Daoy (cell line): ENCODE measurements at places on chromosomes 3 and 15.

- DNase-seq, result no peak
Observed at GRCh38 chr15:66772604-66773128, 70.6 kb downstream of the SMAD6 start.

- no peak for DNase-seq
Observed at GRCh38 chr3:177306252-177306651, 109.0 kb upstream of the TBL1XR1 start.

- DNase-seq, result no peak
Observed at GRCh38 chr3:108297647-108298046, 1.3 kb downstream of the HHLA2 start.

DNA sequence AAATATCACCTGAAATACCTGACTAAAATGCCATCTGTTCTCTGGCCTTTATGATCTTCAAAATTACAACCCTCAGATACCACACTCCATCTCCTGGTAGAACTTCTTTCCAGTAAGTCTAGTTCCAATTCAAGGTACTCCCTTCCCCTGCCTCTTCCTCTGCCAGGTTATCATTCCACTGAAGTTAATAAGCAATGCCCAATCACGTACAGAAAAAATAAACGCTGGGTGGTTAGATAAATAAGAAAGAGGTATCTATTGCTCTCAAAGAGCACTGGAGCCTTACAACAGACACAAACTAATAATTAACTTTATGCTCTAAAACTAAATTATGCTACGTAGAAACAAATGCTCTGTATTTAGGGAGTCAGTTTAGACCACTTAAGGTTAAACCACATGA lies 112.5 kb downstream of the MYO9A start:
- DNase-seq, result no peak

- DNase-seq, result no peak
Observed at GRCh38 chr15:64478863-64479262, 18.5 kb downstream of the ZNF609 start.

GRCh38 chr3:83230841-83231240 lies 1469.4 kb upstream of the GBE1 start:
- DNase-seq, result no peak

- no peak for DNase-seq
Observed at GRCh38 chr3:177529716-177530335, 332.5 kb upstream of the TBL1XR1 start.

DNA sequence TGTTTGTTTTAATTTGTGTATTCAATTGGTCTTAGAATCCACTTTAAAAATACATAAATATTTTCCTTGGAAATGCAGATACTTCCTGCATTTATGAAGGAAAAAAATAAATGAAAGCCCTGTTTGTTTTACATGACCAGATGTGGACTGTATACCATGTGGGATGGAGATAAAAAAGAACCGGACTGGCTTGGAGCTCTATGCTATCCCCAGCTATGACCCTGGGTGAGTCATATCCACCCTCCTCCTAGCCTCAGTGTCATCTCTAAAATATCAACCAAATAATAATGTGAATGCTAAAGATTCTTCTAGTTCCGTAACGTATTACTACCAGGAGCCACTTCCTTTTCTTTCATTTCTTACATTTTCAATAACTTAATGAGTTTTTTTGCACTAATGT lies 44.5 kb upstream of the PDZRN3 start:
- no peak for DNase-seq

- DNase-seq, result peak; percentile 87
Observed at GRCh38 chr3:187186801-187187421, 10.4 kb upstream of the RTP1 start.

DNA sequence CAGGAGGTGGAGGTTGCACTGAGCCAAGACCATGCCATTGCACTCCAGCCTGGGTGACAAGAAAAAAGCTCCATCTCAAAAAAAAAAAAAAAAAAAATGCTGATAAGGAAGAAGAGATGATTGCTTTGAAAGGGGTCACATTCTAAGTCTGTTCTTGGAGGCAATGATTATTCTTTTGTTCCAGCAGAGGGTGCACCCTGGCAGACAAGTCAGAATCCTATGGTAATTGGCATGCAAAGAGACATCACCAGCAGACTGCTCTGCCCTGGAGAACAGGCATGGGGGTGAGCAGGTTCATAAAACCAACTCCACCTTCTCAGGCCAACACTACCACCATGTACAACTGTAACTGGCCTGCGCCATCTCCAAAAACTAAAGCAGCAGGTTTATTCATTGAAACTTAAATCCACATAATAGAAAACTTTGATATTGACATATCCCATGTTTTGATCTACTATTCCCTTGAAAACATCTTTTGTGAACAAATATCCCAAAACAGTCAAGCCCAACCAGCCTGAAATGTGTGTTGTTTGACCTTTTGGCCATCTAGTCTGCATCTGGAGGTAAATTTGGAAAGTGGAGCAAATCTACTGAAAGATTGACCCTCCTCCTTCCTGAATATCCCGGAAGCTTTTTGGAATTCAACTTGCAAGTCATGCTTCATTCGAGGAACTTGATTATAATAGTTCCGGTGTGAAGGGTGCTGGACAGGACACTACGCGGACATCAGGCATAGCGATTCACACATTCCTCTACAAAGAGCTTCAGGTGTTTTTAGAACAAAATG lies 100.3 kb downstream of the MECOM start:
- no peak for DNase-seq

GRCh38 chr3:137360531-137361201 lies 402.9 kb downstream of the IL20RB start:
- DNase-seq, result no peak

GRCh38 chr15:63938486-63939061 lies 104.8 kb upstream of the HERC1 start:
- no peak for DNase-seq

DNA sequence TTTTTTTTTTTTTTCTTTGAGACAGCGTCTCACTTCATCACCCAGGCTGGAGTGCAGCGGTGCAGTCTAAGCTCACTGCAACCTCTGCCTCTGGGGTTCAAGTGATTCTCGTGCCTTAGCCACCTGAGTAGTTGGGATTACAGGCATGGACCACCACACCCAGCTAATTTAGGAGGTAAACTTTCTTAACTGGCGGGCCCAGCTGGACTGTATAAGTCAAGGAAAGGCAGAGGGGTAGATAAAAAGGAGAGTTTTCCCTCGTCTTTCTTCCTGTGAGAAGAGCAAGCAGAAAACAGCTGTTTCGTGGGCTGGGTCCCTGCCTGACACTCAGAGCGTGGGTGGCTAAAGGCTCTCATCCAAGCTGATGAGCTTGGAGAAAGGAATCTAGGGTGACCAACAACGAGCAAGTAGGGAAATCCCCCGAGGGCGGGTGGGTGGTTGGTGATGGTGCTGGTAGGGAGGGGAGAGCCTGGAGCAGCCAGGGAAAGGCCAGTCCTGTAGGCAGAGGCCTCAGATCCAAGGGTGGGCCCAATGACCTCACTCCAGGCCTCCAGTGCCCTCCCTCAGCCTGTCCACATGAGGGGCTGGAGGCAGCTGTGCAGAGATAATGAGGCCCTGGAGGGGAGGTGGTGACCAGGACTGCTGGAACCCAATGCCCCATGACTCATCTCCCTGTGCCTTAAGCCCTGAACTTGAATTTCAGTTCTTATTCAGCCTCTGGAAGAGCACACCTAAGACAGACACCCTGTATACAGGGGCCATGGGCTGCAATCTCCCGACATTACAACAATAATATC lies 43.1 kb upstream of the LIMD1 start:
- DNase-seq, result peak; percentile 93

DNA sequence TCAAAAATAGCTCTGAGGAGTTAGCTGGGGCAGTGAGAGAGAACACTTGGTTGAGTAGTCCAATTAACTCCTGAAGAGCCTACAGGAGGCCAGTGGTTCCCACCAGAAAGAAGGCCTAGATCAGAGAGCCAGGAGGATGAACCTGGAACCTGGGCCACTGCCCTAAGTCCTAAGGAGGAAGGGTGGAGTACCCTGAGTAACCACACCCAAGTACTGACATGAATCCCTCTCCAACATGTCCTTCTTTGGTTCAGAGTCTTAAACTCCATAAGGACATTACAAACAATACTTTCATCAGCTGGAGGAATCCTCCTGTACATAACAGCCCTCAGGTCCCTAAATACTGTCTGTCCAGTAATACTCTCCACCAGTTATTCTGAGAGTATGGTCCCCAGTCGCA lies 25.6 kb upstream of the C3orf62 start:
- DNase-seq, result no peak

DNA sequence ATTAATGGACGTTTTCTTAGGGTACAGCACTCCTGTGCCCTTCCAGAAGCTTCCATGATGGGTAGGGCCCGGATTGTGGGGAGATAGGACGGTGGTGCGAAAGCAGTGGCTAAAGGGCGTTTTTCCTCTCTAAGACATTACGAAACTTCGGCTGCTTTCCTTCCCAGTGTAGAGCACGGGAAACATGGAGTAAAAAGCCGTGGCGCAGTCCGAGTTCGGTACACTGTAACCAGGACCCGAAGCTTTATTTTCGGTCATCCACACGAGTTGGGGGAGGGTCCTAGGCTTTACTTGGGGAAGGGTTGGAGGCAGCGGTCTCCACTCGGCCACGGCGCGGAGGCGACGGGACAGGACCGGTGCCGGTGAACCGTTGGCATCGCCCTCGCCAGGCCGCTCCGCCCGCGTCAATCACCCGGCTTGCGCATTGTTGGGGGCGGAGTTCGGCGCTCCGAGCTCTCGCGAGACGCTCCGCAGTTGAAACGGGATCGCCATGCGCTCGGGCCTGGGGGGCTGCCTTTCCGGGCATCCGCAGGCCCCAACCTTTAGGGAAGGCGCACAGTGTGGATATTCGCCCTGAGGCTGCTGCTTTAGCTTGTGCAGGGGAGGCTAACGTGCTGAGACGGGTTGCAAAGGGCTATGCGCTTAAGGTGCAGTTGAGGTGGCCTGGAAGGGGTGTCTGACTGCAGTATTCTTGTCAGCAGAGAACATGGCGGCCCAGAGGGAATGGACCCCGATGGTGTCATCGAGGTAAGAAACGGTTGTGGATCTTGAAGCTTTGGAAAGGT lies 546 bp downstream of the EIF4A2 start:
- peak; percentile 82 for DNase-seq

DNA sequence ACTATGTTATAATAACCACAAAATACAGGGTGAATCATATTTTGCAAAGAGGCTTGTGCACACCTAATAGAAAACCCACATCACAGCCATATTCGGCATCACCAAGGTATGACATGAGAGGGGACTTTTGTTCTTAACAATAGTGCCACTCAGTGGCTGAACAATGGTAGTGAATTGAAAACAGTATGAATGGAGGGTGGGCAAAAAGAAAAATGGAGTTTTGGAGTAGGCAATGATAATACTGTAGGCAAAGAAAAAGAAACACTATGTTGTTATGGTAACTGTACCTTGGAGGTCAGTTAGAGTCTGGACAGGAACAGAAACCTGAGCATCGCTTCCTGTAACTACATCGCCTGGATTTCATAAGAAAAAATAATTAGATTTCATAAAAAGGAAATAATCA lies 348.6 kb downstream of the PLCL2 start:
- DNase-seq, result peak; percentile 54

GRCh38 chr15:65837301-65838294 lies 31.7 kb upstream of the RAB11A start:
- DNase-seq, result no peak

DNA sequence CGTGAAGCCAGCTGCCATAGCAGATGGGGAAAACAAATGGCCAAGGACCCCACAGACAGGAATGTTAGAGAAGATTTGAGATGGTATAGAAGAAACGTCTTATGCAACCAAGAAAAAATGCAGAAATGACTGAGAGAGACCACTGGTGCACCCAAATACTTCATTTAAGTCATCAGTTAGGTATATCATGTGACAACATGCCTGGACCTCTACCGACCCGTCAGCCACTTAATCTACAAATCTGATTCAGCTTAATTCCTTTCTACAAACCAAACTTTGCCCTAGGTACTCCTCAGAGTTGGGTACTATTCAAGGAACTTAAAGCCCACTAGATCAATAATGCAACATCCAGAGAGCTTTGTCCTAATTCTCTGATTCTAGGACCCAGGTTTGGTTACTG lies 126.0 kb upstream of the UBE2E2 start:
- DNase-seq, result no peak

DNA sequence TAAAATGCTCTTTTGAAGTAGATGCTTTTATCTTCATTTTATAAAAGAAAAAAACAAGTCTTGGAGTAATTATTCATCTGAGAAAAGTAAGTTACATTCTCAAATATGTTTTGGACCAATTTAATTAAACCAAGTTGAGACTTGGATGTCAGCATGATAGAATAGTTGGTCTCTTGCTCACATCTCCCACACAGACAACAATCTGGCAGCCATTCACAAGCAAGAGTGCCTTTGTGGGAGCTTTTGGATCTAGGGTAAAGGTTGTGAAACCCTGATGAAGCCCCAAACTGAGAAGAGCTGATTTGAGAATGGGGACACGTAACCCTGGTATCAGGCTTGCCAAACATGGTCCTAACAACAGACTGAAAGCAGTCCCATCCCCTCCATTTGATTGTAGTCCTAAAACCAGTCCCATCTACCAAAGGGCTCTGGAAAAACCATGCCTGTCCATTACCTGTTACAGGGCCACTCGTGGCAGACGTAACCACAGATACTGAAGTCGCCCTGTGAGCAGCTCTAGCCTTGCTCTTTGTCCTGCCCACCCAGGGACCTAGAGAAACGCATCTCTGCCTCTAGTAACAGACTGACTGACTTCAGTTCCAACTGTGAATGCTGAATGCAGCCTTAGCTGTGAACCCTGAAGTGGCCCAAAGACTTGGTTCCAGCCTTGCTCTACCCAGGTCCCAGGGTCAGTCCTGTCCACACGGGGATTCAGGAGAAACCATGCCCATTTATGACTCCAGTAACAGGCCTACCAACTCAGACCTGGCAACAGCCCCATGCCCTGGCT lies 145.5 kb upstream of the SYNPR start:
- no peak for DNase-seq

GRCh38 chr15:62343397-62343796 lies 178.3 kb upstream of the C2CD4B start:
- no peak for DNase-seq

DNA sequence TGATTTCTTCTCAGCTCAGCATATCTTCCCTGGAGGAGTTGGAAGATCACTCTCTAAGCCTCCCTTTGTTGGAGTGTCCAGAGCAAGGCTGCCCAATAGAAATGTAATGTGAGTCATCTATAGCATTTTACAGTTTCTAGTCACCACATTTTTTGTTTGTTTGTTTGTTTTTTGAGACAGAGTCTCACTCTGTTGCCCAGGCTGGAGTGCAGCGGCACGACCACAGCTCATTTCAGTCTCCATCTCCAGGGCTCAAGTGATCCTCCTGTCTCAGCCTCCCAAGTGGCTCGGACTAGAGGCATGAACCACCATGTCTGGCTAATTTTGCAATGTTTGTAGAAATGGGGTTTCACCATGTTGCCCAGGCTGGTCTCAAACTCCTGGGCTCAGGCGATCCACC lies 21.3 kb downstream of the KLHL6 start:
- no peak for DNase-seq

DNA sequence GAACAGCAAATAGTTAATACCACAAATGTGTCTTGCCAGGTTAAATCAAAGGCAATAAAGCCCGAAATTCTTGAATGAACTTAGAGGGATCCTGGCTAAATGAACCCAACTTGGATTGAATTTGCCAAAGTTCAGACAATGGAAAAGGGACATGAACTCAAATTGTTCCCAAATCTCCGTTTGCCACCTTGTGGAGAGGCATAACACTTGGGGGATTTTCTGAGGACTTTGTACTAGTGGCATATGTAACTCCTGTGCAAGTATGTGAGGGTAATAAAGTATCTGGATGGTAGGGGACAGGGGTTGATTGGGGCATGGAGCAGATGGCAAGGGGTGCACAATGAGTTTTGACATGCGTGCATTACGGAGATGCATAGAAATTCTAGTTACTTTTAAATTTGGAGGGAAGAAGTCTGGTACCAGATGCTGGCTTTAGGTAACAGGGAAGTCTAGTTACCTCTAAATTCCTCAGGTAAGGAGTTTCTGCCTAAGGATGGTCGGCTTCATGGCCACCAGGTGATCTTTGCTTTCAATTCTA lies 1.2 kb upstream of the TCAIM start:
- no peak for DNase-seq

- DNase-seq, result peak; percentile 67
Observed at GRCh38 chr3:27721717-27722564, at the start of gene EOMES. EOMES (minus strand) TSS chr3:27722323; CDS start chr3:27722294, 29 bp downstream.
